Left cardiac atrium (tissue), 4 donors: ENCODE measurements at places on chromosomes 4 and X.
A peak's percentile ranks its signal among the peaks of the same experiment; 100 is the strongest.

DNA sequence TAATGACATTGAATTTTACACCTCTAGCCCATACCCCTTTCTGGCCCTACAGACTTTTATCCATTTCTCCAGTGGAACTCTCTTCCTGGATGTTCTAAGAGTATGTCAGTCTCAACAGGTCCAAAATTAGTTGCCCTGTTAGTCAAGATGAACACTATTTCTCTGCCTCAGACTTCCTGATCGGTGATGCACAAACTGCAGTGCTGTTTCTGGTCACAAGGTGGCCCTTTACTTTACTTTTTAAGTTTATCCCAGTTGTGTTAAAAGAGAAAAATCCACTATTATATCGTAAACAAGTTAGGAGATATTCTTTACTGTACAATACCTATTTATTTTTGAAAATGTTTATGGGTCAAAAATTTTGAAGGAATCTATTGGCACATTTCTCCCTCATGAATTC, 13.1 kb downstream of the TCEAL7 start:
- no peak for DNase-seq

GRCh38 chr4:154307451-154307850, 184.1 kb downstream of the DCHS2 start:
- DNase-seq, result no peak

GRCh38 chrX:45992402-45993123, 552.7 kb downstream of the ZNF674 start:
- no peak for DNase-seq

GRCh38 chrX:65300104-65300809, 234.3 kb downstream of the LAS1L start:
- DNase-seq, result no peak

DNA sequence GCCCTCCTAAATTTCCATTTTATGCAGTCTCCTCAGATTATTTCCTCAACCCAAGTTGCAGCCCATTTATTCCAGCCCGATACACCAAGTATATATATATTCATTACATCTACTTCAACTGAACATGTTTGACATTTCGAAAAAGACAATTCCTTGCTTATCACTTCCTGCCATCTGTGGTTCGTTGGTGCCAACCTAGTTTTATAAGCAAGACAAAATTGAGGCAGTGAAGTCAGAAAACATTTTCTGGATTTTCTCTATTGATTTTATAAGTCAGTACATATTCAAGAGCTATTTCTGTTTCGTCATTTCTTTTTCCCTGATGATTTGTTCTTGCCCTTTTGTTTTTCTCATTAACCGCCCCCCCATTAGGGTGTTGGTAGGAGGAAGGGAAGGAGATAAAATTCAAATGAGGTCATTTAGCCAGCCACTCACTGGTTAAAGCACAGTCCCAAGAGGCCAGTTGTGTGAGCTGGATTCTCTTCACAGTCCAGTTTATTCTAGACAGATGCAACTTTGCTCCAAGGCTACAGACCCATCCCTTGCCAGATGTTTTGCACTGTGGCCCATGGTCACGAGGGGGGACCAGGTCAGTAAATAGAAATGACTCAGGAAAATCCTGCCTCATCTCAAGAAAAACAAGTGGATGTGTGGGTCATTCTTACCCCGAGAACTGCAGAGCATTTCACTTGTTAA, 20.3 kb upstream of the VEGFD start:
- peak; percentile 21 for DNase-seq

GRCh38 chrX:78548012-78548411, 111.1 kb downstream of the RTL3 start:
- DNase-seq, result no peak

GRCh38 chr4:92198711-92199110, 105.1 kb upstream of the GRID2 start:
- DNase-seq, result no peak

- DNase-seq, result no peak
Measured at GRCh38 chr4:53012738-53013137, 150.6 kb downstream of the RASL11B start.

DNA sequence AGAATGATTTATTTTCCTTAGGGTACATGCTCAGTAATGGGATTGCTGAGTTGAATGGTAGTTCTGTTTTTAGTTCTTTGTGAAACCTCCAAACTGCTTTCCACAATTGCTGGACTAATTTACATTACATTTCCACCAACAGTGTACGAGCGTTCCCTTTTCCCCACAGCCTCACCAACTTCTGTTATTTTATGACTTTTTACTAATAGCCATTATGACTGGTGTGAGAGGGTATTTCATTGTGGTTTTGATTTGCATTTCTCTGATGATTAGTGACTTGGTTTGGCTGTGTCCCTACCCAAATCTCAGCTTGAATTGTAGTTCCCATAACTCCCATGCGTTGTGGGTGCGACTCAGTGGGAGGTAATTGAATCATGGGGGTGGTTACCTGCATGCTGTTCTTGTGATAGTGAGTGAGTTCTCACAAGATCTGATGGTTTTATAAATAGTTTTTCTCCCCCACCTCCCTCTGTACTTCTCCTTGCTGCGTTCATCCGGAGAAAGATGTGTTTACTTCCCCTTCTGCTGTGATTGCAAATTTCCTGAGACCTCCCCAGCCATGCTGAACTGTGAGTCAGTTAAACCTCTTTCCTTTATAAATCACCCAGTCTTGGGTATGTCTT, 95.1 kb downstream of the GBA3 start:
- DNase-seq, result no peak

- no peak for DNase-seq
Measured at GRCh38 chr4:83074086-83074704, 39.2 kb downstream of the COPS4 start.

- peak; percentile 32 for DNase-seq
Measured at GRCh38 chrX:24148535-24149350, 786 bp upstream of the ZFX start.

DNA sequence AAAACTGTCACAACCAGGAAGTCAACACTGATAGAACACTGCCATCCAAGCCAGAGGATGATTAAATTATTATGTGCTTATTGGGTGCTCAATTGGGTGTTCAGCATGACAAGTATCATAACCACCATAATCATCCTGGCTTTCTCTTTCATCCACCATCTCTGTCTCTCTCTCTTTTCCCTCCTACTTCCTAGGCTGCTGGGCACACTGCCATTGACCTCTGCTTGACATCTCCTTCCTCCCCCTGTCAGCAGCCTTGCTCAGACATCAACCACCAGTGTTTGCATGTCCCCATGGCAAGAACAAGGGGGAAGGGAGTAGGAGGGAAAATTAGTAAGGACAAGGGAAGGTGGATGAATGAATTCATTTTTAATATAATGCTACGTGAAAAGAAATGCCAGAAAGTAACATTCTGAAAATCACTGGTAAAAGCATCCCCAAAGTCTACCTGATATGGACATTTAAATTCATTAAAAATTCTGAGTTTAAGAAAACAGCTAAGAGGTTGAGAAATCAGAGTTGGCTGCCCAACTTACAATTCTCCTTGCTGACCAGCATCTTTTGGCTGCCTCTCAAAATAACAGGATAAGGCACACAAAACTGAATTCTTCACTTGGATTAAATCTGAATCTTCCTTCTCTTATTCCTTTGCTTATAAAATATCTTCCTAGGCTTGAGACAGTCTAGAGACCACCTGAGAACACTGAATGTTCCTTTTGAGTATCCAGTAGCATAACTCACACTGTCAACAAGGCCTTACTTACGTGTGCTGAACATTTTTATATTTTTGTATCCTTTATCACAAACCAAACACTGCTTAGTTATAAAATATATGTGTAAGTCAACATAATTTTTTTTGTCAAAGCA, 48.5 kb downstream of the SNCA start:
- peak; percentile 62 for DNase-seq

DNA sequence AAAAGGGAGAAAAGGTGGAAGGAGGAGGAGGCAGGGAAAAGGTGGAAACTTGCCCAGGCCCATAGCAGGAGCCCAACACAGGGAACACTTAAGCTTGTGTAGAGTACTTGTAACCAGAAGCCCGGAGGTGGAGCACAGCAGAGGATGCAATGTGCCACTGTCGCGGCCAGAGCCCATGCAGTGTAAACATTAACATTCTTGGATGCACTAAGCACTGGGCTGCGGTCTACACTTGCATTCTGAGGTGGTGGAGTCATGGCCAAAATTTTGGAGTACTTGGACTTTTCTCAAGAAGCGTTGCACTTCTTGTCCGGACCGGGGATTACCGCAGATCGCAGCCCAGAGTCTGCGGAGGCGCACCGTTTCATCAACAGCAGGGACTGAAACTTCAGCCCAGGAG, 4.5 kb upstream of the RHOXF1 start:
- DNase-seq, result no peak

DNA sequence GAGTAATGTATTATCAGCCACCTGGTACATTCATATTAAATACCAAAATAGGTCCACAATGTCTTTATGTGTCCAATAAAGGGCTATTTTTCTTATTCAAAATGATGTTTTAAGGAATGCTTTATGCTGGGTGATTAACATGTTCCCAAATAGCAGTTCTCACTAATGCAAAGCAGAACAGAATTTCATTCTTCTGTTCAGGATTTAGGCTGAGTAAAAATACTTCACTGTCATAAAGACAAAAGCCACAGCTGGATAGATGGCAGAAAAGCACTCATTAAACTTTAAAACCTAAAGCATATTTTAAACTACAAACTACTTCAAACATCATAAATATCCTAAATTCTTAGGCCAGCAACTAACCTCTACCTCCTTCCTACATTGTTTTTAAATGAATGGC, 244.0 kb downstream of the TMA16 start:
- no peak for DNase-seq

DNA sequence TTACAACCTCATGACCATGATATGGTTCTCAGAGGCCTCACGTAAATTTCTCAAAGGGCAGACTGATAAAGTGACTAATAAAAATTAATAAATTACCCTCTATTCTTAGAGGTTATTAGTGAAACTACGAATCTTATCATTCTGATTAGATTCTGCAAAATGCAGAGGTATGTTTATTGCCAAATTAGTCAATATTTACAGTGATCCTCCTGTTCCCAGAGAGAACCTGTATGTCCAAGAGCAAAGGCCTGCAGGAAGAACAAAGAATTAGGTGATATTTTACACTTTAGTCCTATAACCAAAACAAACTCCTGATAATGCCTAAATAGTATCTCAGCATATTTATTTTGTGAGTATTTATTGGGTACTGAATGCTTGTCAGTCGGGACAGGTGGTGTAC, 58.1 kb downstream of the FAM13A start:
- DNase-seq, result no peak

DNA sequence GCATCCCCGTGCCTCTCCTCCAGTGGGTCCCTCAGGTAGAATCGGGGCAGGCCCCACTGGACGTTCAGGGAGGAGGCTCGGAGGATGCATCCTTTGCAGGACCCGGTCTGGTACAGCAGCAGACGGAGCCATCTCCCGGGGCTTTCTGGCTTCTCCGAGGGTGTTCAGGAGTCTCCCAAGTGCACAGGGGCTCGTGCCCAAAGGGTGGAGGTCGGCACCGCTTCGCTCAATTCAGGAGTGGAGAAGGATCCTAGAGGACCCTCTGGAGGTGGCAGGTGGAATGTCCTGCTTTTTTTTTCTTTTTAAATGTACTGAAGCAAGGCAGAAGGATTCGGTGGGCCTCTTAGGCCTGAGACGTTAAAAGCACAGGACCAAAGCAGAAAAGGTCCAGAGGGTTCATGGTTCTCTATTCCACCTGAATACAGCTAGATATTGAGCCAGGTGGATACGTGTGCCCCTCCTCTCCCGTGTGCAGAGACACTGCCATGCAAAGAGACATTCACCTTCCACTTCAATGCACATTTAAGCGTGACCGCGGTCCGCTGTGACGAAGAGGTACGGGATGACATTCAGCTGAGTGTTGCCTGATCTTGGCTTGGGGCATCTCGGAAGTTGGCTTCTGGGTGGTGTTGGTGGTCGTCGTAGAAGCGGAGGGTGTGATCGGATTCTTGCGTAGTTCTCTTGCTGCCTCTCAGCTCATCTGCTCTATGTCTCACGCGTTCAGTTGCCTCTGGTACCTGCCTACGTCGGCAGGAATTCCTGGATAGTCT, 281.2 kb upstream of the AGTR2 start:
- DNase-seq, result no peak

GRCh38 chr4:146029147-146029546, 90.5 kb upstream of the ZNF827 start:
- no peak for DNase-seq

- DNase-seq, result no peak
Measured at GRCh38 chr4:18454349-18454748, 432.8 kb upstream of the LCORL start.

DNA sequence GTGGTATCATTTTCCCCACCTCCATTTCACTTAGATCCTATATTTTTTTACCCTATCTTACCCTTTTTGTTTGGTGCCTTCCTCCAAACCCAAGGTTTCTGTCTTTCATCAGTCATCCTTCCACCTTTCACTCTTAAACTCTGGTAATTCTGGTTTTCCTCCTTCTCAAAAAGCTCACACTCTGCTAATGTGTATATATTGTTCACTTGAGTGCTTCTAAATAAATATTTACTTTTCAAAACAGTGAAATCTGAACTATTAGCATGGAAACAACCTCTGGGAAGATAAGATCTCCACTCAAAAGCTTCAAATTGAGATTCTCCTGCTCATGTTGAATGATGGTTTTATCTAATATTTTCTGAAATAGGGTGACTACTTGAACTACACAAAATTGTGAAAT, 21.5 kb downstream of the XIAP start:
- DNase-seq, result no peak

GRCh38 chr4:86586160-86586572, 7.9 kb upstream of the PTPN13 start:
- DNase-seq, result no peak

- no peak for DNase-seq
Measured at GRCh38 chr4:87103691-87104187, 116.7 kb downstream of the KLHL8 start.

DNA sequence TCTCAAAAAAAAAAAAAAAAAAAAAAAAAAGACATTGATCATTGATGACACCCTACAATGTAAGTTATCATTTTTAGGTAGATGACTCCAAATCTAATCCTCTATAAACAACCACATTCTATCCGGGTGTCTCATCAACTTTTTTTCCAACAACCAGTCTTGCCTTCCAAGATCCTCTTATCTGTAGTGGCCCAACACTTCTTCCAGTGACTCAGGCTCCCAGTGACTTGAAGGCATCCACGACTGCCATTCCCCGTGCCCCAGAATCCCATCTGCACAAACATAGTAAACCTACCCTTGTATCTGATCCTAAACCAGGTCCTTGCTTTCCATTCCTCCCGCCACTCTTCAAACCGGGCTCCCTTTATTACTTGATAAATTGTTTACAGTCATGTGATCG, 15.6 kb upstream of the TSPAN5 start:
- DNase-seq, result no peak

- no peak for DNase-seq
Measured at GRCh38 chr4:5780831-5781480, 70.0 kb downstream of the EVC start.

GRCh38 chr4:119851649-119852048, 215.0 kb downstream of the MAD2L1 start:
- no peak for DNase-seq

- no peak for DNase-seq
Measured at GRCh38 chrX:136636121-136636520, 11.8 kb upstream of the CD40LG start.

DNA sequence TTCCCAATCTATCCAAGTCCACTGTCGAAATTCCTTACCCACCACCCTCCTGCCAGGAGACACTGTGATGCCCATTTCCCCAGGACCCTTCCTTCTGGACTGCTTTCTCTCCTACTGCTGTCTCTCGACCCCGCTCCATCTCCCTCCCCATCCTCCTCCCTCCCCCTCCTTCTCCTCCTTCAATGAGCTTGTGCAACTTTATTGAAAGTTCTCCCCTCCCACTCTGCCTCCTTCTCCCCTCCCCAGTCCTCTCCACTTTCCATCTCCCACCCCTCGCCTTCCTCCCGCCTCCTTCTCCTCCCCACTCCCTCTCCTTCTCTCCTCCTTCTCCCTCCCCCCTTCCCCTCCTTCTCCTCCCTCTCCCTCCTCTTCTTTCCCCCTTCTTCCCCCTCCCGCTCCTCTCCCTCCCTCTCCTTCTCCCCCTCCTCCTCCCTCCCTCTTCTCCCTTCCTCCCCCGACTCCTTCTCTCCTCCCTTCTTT, 116.6 kb upstream of the FAT1 start:
- peak; percentile 52 for DNase-seq
